Activated CD8-positive, alpha-beta memory T cell treated with anti-CD3 and anti-CD28 coated beads, Interleukin-2, amount 10 ng/mL, durations not matched to agents 7 days and 5 days (primary cell): ENCODE measurements at places on chromosomes 7 and 10.

DNA sequence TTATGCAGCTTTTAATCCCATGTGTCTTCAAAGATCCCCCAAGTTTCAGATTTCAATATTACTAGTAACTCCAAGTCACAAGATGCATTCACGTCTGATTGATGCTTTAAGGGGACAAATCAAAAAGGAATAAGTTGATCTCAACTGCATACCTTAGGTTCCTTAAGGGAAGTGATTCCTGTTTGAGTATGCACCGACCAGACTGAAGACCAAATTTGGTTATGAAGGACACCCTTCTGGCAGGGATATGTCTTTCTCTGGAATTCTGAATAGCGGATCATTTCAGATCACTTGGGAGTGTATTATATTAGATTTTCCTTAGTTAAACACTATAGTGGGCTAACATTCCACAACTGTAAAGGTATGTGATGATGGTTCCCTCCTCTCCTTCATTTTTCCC, 4.3 kb downstream of the KIF5B start:
- DNase-seq = no peak

GRCh38 chr10:69668721-69669120, 38.7 kb downstream of the FAM241B start:
- no peak for DNase-seq

- no peak for DNase-seq
Measured at GRCh38 chr7:101517304-101517703, 111.8 kb downstream of the MYL10 start.

DNA sequence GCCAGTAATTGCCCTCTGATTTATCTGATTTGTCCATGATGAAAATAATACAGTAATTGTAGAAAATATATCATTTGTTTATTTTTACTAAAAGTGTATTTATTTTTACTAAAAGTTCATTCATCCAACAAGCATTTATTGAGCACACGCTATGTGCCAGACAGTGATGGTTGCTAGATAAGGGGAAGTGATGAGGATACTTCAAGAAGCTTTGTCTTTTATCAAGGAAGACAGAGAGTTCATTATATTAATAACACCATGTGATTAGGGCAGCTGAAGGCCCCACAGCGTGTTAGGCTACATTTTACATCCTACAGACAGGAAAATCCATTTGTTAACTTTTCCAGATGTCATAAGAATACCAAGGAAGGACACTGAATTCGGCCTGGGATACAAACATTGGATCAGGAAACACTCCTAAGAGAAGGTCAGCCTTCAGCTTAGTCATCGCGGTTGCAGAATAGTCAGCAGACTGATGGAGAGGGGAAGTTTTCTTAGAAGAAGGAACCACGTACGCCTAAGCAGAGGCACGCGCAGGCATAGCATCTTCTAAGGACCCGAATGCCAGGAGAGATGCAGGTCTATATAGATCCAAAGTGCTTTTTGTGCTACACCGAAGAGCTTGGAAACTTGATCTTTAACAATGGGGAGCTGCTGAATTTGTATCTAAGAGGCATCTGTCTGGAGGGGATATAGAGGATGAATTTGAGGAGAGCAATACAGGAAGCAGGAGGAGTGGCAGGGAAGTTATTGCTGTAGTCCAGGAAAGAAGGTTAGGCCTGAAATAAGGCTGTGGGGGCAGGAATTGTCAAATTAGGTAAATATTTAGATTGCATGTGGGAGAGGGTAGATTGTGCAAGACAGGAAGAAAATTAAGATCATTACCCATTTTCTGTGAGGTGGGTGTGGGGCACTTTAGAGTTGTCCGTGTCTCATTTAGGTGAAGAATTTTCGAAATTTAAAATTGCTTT, 85.7 kb downstream of the LRGUK start:
- DNase-seq = no peak

- no peak for DNase-seq
Measured at GRCh38 chr7:27478084-27478483, 184.6 kb downstream of the HIBADH start.

GRCh38 chr7:130387628-130388403, 7.5 kb downstream of the CPA1 start:
- DNase-seq = no peak

DNA sequence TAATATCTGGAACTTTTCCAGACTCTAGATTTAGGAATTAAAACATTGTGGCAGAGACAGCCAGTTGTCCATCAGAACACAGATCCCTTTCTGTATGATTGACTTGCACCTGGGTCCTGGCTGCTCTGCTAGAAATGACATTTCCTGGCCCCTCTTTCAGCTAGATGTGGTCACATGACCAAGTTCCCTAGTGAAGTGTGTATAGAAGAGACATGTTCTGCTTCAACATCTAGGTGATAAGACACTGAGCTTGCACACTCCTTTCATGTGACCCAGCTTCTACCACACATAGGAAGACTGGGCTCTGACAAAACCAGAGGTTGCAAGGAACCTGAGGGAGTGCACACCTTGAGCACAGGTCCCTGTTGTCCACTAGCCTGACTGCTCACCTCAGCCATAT, 22.8 kb upstream of the DYNC1I1 start:
- DNase-seq = no peak

GRCh38 chr7:44894888-44895580, 9.7 kb upstream of the PURB start:
- DNase-seq = peak; percentile 39

- no peak for DNase-seq
Measured at GRCh38 chr7:20980232-20980631, 193.5 kb upstream of the SP8 start.

DNA sequence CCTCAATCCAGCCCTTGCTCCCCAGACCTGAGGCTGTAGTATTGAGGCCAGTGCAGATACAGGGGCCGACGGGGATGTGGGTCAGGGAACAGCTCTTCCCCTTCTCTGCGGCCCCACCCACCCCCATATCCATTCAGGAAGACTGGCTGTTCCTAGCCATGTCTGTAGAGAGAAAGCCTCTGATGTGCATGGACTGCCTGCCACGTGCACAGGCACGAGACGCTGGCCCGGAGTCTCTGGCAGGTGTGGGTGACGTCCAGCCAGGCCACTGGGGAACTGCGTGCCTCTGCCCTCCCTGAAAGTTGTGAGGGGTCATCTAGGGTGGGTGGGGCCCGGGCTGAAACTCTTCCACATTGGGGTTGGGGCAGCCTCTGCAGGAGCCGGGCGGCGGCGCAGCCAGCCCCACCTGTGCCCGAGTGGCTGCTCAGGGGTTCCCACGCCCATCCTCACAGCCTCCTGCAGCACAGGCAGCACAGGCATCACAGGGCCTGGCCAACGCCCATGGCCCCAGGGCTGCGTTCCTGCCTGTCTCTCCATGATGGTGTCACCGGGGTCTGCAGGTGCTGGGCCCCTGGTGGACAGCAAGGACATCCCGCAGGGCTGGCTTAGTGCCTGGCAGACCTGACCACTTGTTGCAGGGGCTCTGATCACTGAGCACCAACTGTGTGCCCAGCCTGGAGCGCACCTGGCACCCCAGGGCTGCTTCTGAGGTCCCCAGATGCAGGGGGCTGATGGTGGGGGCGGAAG, 27.5 kb downstream of the MICALL2 start:
- DNase-seq = no peak

GRCh38 chr7:91383053-91383904, 119.0 kb downstream of the FZD1 start:
- DNase-seq = no peak

GRCh38 chr10:7340179-7340874, 70.5 kb downstream of the SFMBT2 start:
- DNase-seq = no peak

GRCh38 chr7:127682140-127682539, 30.1 kb downstream of the SND1 start:
- DNase-seq = no peak

DNA sequence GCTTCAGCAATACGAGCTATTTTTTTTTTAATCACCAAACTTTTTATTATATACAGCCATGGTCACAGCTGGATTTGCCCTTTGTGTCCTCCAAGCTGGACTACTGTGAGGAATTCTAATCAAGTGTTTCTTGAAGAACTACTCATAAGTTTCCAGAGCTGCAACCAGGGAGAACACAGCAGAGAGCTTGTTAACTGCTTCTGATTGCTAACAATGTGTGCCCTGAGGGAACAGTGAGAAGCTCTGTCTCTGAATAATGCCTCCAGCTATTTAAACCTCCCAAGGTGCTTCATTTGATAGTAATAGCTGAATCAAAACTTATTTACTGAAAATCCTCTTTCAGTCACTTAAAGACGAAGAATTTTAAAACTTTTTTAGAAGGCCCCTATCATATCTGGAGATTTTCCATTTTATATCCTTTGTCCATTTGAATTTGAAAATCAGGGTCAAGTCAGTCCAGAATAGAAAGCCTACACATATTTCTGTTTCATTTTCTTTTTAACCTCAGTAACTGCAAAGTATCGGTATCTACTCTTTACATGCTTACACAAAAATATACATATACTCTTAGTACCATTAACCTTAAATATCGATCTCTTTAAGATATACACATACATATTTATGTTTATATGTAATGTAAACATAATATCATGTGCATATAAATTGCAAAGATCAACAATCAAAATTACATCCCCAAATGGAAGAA, 1024.2 kb downstream of the GRM8 start:
- no peak for DNase-seq

- no peak for DNase-seq
Measured at GRCh38 chr7:26460351-26461085, 168.9 kb downstream of the SNX10 start.

DNA sequence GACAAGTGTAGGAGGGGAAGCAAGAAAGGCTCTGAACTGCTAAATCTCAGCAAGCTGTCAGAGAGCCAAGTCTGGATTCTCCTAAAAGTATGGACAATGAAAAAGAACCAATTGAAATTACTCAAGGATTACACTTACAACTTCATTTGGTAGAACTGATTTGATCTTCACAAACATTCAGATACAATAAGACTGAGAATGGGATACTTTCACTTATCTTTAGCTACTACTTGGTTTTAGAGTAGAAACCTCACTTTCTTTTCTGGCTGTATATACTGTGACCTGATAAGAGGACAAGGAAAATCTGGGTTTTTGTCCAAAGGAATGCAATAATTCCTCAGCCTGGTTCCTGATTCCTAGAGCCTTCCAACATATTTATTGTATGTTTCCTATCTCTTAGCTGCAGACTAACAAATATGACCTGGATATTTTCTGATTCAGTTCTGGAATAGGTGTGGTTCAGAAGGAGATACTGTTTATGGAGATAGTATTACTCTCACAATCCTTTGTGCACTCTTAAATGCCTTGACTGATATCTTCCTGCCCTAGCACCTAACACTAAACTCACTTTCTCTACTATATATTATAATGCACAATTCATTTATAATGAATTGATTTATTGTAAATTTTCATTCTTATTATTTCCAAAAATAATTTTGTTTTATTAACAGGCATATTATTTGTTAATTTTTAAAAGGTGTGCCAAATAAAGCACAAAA, 7.3 kb downstream of the SEMA3A start:
- no peak for DNase-seq

GRCh38 chr7:112448381-112448780, 1.9 kb upstream of the IFRD1 start:
- DNase-seq = no peak

- no peak for DNase-seq
Measured at GRCh38 chr10:1858547-1858946, 121.2 kb upstream of the ADARB2 start.

GRCh38 chr7:45203936-45204445, 46.4 kb downstream of the RAMP3 start:
- no peak for DNase-seq

DNA sequence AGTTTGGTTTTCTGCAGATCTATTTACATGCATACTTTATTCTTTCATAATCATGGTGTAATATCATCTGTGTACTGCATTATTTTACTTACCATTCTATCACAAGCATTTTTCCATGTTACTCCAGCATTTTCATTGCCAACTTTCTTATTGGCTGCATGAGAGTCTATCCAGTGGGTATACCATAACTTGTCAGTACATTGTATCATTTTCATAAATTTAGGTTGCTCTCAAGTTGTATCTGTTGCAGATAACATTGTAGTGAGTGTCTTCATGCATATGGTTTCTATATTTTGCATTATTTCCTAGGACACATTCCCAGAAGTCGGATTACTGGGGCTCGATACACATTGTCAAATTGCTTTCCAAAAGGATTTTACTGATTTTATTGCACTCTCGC, 87.2 kb upstream of the INSYN2A start:
- DNase-seq = no peak

DNA sequence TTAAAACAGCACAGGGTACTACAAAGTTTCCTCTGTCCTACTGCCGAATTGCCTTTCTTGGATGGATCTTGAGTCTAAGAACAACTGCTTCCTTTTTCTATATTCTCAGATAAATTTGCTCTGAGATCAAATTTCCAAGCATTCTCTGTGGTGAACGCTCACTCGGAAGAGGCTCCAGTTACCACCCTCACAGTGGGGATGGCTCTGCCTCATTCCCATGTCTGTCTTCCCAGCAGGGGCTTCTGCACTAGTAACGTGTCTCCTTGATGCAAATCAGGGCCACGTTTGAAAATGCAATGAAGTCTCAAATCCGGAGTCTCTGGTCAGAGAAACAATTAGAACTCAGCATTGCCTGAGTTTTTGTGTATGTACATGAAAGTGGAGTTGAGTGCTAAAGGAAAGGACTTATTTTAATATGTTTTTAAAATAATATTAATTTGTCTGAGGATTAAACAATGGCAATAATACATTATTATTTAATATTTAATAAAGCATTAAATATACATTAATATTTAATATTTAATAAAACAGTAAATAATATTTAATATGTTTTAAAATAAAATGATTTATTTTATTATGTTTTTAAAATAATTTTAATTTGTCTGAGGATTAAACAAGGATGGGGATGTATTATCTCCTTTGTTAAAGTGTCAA, 61.8 kb downstream of the INHBA start:
- no peak for DNase-seq

DNA sequence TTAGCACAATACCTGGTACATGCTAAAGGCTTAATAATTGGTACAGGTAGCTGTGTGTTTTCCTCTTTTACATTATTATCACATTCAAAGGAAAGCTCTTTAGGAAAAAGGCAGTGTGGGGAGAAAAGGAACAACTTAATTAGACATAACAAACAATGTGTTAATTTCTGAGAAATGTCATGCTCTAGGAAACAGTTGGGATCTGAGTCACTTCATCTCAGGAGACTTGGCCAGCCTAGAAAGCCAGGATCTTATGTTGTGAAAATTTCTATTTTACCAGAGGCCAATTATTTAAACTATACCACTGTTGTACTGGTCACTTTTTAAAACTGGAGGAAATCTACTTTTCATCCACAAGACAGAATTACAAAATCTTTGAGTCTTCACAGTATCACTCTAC, 39.6 kb downstream of the ARMH3 start:
- DNase-seq = no peak
